ENCODE measurements at places on chromosomes 1 and 21.

DNA sequence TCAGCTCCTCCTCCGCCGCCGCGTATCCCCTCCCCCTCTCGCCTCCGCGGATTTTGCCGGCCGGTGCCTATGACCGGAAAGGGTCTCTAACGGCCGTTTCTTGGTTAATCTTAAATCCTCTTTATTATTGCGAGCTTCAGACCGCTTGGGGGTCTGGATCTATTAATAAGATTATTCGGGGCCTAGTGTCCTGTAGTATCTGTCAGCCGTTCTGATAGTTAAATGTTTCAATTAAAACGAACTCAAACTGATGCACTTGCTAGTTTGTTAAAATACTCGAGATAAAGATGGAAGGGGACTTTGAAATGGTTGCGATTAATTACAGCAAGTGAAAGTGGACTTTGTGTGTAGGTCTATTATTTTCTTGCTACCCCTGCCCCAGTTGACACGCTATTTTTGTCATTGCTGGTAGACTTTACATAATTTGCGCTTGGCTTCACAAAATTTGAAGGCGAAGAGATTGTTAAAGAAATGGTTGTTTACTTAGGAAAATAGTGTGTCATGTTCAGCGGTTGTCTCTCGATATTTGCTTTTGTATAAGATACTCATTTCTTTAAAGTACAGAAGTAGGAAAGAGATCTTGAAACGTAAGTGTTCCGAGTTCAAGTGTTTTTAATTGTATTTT is 779 bp downstream of the SON start:
- DNase-seq: peak; percentile 61

DNA sequence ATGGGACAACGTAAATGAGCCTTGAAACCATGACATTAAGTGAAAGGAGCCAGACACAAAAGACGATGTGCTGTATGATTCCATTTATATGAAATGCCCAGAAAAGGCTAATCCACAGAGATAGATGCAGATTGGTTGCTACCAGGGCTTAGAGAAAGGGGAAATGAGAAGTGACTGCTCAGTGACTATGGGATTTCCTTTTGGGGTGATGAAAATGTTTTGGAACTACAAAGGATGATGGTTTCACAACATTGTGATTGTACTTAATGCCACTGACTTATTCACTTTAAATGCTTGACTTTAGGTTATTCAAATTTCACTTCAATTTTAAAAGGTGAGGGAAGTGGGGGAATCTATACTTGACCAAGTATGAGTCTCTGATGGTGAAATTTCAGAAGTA is 414.3 kb downstream of the SETD4 start:
- DNase-seq: no peak

- no peak for DNase-seq
Measured at GRCh38 chr1:98672189-98672588, 10.7 kb downstream of the SNX7 start.

DNA sequence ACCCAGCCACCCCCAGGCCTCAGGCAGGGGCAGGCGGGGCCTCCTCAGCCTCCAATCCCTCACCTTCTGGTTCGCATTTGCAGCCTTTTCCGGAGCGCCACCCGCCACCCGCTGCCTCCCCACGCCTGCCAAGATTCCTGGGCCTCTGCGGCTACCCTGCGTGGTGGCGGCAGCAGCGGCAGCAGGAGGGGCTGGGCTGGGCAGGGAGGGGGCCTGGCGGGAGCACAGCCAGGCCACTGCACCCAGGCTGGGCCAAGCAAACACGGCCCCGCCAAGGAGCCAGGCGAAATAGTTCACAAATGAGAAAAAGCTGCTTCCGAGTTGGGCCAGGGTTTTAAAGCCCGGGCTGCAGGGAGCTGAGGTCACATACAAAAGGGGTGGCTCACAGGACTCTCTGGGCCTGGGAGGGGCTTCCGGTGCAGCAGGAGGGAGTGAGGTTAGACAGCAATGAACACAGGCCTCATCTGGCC is 9.8 kb downstream of the COL8A2 start:
- no peak for DNase-seq

DNA sequence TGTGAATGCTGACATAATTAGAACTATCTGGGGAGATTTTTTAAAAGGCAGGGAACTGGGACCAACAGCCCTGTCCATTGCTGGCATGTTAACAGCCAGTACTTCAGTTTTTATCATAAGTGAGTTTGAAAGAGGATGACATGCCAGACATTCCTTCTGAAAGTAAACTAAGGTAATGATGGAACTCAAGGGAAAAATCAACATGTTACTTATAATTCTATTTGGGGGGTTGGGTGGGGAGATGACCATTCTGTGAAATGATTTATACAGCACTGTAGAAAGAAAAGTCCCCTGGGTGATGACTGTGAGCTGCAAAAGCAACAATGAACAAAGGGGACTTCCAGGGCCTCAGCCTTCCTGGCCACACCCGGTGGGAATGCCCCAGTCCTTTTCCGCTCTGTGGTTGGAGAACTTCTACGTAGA is 5.4 kb upstream of the LAMC2 start:
- DNase-seq: peak; percentile 87

DNA sequence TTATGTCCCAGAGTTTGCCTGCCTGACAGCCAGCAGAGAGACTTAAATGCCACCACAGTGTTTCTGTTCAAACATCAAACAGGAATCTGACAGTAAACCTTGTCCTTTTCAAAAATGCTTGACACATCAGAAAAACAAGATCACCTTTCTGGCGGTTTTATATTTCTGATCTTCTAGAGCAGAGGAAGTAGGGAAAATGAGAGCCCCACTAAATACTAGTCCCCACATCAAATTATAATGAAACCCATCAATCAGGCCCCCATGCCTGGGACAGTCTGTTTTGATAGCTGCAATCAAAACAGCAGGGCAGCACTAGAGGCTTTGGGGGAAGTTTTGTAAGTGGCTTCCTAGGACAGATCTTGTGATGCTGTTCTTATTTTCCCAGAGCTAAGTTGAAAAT is 129.3 kb downstream of the CNIH3 start:
- DNase-seq: no peak

DNA sequence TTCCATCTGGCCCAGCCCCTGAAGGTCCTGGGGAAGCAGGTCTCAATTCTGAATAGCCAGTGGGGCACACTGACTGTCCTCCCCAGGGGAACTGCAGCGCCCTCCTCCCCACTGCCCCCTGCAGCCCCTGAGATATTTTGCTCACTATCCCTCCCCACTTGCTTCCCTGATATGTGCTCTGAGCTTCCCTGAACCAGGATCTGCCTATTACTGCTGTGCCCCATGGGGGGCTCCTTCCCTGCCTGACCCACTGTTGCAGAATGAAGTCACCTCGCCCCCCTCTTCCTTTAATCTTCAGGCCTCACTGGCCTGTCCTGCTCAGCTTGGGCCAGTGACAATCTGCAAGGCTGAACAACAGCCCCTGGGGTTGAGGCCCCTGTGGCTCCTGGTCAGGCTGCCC is 89.8 kb downstream of the PTPRU start:
- DNase-seq: no peak

DNA sequence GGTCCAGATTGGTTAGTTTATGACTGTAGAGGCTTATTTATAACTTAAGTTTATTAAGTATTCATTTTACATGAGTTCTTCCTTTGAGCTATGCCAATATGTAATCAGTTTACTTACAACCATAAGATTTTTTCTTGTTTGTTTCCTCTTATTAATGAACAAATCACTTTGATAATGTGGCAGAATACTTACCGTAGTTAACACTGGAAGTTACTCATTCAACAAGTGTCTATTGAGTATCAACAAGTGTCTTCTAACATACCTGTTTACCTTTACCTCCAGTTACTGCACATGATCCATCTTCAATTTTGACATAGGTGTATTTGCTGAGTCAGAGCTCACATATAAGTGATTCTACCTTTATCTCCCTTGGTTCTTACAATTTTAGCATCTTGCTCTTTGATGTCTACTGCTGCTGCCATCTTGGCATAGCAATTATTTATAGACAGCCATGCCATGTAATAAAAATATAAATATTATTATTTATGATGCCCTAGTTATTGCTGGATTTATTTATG is 205.7 kb downstream of the NCAM2 start:
- DNase-seq: no peak

DNA sequence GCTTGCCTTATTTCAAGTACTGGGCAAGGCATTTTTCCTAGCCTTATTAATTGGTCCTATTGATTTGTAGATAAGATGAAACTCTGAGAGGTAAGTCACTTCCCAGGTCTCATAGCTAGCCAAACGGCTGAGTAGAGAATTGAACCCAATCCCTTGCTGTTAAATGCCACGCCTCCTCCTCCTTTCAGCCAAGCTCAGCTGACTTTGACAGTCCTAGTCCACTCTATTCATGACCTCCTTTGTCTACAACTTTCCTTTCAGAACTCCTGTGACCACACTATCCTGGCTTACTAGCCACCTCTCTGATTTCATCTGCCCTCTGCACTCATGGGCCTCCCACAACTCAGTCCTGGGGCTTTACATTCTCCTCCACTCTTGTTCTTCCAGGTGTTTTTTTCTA is 3.9 kb upstream of the NGF start:
- no peak for DNase-seq

DNA sequence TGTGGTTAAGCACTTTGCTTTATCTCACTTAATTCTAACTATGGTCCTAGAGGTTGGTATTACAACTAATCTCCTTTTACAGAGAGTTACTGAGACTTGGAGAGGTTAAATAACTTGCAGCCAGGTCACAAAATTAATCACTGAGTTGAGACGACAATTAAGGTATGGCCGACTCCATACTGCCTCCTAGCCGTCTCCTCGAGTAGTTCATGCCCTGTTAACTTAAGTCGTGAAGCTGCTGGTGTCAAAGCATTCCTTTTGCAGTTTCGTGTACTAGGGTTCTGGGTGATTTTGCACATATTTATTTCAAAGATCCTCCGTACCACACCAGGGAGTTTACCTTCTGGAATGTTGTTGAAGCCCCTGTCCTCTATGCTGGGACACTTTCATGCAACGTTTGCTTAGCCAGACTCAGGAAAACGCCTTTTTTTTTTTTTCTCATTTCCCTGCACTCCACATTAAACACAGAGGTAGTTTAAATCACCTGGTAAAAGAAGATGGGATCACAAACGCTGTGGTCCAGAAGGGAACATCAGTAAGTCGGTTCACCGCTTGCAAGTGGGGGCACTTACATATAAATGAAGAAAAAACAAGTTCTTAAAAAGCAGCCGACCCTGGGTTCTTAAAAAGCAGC is 570 bp upstream of the NEK7 start:
- DNase-seq: peak; percentile 89

DNA sequence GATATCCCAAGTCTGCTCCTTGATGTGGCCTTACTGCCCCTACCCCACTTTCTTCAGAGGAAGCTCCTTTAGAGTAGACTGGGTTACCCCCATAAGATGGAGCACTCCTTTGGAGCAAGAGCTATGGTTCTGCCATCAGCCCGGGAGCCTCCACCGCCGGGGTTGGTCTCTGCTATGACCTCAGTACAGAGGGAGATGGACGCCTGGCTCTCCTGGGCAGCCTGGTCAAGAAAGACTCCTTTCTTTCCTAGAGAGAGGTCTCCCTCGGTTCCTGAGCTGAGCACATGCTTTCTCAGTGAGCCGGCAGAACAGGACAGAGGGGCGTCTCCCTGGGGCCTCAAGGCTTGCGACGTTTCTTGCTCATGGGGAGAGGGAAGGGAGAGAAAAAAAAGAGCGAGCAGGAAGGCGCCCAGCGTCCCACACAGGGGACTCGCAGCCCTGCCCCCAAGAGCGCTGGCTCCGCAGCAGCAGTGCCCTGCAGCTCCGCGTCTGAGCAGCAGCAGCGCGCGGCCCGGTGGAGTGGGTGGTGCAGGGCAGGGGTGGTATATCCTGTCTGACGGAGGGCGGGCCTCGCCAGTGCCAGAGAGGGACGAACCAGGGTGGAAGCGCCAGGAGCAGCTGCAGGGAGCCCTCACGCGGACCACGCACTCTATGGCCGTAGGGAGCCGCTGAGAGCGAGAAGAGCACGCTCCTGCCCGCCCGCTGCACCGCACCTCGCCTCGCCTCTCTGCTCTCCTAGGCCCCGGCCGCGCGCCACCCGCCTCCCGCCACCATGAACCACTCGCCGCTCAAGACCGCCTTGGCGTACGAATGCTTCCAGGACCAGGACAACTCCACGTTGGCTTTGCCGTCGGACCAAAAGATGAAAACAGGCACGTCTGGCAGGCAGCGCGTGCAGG is at the start of gene PKP1:
Gene PKP1 (plus strand): TSS at position 576 of the 899 bp plus-strand sequence. CDS start 197 bp downstream, at position 773.
- DNase-seq: peak; percentile 6

DNA sequence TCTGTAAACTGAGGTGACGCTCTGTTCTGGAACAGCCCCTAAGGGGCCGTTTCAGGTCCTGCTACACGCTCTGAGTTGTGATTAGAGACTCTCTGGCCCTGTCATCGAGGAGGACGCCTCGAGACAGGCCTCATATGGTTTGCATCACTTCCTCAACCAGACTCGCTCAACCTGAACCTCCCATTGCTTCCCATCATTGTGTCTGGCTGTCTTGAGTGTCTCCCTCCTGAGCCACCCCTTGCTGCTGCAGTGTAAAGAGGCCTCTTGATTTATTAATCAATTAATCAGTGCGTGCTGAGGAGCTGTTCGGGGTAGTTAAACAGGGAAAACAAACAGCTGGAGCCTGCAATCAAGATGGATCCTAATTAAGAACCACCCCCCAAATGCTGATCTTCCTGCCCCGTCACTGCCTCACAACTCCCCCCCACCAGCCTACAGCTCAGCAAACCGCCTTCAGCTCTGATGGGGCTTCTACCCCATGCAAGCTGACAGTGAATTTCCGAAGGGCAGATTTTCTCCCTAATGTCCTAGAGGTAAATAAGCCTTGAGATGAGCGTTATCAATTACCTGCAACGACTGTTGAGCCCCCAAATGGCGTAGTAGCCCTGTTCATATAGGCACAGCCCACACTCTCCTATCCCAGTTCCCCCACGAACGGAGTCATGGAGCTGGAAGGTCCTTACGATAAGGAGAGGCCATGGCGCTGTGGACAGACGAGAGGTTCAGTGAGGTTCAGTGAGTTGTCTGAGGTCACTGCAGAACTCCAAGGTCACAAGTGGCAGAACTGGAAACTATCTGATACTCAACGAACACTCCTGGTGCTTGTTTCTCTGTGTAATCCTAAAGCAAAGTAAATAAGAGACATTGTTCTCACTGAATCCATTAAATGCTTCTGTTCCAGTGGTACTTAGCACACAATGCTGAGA is 210.6 kb downstream of the KIF26B start:
- peak; percentile 44 for DNase-seq

DNA sequence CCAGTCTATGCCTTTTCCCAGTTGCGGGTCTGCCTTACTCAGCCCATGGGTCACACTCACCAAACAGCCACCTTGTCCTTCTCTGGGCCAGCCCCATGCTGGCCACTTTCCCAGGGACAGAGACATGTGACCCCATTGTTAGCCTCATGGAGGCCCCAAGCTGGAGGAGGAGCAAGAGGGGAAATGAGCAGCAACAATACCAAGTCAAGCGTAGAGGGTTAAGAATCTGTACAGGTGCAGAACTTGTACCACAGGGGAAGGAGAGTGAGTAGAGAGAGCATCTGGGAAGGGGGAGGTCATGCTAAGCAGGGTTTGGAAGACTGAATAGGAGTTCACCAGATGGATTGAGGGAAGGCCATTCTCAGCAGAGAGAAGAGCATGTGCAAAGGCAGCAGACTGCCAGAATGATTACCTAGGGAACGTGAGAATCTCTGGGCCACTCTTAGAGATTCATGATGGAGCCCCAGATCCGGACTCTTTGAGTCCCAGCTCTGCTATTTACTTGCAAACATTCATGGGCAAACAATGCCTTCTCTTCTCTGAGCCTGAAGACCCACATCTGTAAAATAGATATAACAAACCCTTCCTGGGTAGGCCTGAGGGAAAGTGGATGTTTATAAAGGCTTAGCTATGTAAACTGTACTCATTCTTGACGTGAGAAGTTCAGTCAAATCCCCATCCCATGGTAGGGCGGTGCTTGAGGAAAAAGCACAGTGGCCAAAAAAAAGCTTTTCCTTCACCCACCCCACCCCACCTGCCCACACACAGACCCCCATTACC is 2.8 kb upstream of the SLC2A1 start:
- no peak for DNase-seq
